Activated gamma-delta T cell treated with anti-CD3 and anti-CD28 coated beads, Interleukin-2, amount 50 U/mL, for 16 hours (primary cell): ENCODE measurements at places on chromosomes 2 and 18.

- DNase-seq = no peak
These were observed 31.9 kb downstream of the TMEM131 start for GRCh38 chr2:97963880-97964279.

GRCh38 chr2:43402002-43402401 is 175.6 kb upstream of the ZFP36L2 start:
- no peak for DNase-seq

DNA sequence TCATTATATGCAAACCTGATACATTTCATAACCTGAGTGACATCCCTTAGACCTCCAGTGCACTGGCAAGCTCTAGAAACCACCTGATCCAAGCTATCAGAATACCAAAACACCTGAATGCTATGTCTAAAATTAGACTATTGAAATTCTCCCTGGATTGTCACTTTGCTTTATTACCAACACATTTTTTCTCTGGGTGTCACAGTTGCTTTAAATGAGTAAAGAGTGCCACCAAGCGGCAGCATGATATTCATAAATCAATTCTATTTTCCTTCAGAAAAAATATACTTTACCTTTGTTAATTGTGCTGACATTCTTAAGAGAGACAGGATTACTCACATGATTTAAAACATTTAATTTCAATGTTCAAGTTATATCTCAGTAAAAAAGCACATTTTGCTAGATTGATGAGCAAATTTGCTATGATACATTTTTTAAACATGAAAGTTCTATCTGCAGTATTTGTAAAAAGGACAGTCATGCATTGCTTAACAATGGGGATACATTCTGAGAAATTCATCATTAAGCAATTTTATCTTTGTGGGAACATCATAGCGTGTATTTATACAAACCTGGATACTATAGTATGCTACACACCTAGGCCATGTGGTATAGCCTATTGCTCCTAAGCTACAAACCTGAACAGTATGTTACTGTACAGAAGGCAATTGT is 338.4 kb upstream of the SLC39A10 start:
- DNase-seq = peak; percentile 2

GRCh38 chr2:113132414-113133021 is 5.1 kb downstream of the IL1RN start:
- no peak for DNase-seq

- DNase-seq = no peak
These were observed 105.9 kb upstream of the ID2 start for GRCh38 chr2:8575834-8576423.

DNA sequence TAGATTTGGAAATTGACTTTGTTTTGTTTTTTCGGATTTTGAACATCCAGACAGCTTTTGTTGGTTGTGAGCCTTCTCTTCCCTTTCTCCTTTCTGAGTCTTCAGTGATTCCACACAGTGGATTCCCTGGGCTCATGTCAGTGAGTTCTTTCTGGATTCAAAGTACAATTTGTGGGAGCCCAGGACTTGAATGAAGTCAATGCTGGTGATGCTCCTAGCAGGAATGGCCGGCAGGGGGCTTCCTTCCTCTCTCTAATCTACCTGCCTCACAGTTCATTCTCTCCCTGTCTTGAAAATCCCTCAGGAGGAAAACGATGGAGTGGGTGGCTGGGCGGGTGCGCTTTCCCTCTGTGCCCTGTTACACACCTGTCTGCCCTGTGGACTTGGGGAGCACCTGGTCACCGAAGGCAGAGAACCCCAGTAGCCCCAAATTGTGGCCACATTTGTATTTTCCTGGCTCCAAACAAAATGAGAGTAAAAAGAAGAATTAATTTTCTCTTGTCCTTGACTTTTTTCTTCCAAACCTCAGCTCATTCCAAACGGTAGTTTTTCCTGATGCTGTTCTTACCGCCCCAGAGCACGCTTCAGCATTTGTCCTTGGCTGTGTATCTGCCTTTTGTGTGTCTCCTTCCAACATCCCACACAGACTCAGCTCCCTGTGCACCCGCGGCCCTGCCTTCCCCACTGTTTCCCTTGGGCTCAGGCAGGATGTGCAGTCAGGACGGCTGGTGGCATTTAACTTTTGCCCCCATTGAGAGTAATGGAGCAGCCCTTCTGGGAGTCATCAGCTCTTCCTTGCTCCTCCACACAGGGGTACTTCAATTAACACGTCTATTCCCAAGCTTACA is 86.6 kb downstream of the MARCO start:
- no peak for DNase-seq

- peak; percentile 52 for DNase-seq
These were observed 625 bp downstream of the ARPC2 start for GRCh38 chr2:218217360-218218267.

GRCh38 chr2:43542285-43542933 is 53.4 kb downstream of the THADA start:
- no peak for DNase-seq

DNA sequence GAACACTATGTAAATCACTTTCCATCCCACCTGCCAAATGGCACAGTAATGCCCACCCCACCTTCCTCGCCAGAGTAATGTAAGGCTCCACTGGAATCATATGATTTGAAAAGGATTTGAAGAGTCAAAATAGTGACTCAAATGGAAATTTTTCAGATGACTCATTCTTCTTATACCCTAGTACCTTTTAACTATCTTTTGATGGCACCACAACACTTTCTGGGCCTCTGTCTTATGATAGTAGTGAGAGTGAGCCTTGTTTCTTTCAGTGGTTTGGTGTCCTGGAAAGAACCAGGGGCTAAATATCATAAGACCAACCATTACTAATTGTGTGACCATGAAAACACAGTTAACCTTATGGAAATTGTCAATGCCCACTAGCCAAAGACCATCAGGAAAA is 235.4 kb upstream of the SLC14A2 start:
- DNase-seq = no peak

DNA sequence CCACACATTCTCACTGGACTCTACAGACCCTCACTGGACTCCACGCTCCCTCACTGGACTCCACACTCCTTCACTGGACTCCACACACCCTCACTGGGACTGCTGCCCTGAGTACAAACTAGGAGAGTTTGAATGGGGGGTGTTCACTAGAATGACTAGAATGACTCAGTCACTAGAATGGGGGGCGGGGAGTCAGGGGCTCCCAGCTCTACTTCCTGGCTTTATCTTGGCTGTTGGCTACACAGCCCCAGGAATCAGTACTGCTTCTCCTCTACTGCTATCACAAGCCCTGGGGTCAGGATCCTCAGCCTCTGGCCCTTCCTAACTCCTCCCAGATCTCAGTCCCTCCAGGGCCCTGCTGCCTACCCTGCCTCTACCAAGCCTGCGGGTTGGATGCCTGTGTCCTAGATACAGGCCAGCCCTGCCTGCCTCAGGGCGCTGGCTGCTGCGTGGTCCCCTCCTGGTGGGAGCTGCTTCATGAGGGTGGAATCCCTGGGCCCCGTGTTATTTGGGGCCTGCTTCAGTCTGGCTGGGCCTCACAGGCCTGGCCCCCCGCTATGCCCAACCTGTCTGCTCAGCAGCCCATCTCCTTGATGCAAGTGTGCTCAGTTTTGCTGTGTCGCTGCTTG is 7.8 kb downstream of the PTMA start:
- DNase-seq = no peak

- no peak for DNase-seq
These were observed 677.4 kb upstream of the RAB6C start for GRCh38 chr2:129302106-129302505.

GRCh38 chr2:18514526-18515461 is 45.7 kb downstream of the RDH14 start:
- no peak for DNase-seq

- no peak for DNase-seq
These were observed 29.4 kb upstream of the NOTO start for GRCh38 chr2:73172963-73173362.

- DNase-seq = no peak
These were observed 31.7 kb downstream of the CELF4 start for GRCh38 chr18:37533647-37534584.

GRCh38 chr2:128260239-128261138 is 58.2 kb downstream of the HS6ST1 start:
- DNase-seq = no peak

- no peak for DNase-seq
These were observed 31.8 kb downstream of the SMAD2 start for GRCh38 chr18:47898696-47899095.

- no peak for DNase-seq
These were observed 87.6 kb downstream of the ACKR3 start for GRCh38 chr2:236657215-236657614.

GRCh38 chr2:30417253-30417652 is 29.8 kb upstream of the LCLAT1 start:
- DNase-seq = no peak

GRCh38 chr2:37797081-37797480 is 125.6 kb upstream of the CDC42EP3 start:
- DNase-seq = no peak

GRCh38 chr2:69791045-69791444 is 38.4 kb upstream of the GMCL1 start:
- DNase-seq = no peak

GRCh38 chr2:57850415-57851130 is 196.0 kb upstream of the VRK2 start:
- no peak for DNase-seq

- no peak for DNase-seq
These were observed 79.1 kb downstream of the FAM168B start for GRCh38 chr2:131014141-131014540.

DNA sequence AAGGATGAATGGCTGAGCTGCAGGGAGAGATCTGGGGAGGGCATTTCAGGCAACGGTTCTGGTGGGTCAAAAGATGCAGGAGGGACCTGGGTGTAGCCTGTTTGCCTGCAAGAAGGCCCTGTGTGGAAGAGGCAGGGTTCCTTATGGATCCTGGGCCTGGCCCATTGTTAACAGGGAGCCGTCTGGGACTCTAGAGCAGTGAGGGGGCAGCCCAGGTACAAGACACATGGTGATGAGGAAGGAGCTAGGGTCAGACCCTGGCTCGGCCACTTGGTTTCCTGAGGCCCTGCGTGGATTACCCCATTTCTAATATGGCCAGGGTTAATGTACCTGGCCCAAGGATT is 124.9 kb downstream of the GLI2 start:
- no peak for DNase-seq

DNA sequence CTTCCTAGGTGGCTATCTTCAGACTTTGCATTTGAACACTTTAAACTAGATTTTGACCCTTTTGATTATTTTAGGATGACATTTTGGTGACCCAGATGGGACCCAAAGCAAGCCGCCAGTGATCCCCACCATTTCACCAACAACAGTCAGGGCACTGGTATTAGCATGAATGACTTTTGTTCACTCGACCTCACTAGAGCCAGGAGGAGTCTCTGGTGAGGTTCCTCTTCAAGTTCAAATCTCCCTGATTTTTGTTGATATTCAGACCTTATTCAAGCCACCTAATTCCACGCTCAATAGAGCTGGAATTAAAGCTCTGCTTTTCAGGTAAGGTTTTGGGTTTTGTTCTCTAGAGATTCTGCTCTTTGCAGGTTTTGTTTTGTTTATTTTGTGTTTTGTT is 202.3 kb downstream of the MREG start:
- DNase-seq = no peak

- no peak for DNase-seq
These were observed 134.4 kb downstream of the CCDC85A start for GRCh38 chr2:56318147-56318546.

DNA sequence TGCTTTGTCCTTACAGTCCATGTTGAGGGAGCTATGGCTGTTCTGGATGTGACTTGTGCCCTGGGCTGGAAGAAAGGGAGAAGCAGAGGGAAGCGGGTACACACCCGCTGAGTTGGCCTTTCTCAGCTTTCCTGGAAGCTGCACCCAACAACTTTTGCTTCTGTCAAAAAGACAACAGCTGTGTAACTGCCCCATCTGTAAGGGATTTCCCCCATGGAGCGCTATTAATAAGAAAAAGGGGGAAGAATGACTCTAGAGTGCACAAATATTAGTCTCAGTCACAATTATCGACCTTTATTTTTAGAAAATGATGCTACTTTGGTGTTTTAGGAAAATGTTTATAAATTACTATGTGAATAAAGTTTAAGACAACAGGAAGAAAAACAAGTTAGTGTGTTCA is 368.3 kb downstream of the RAD51AP2 start:
- DNase-seq = no peak

GRCh38 chr2:100845141-100845991 is 25.4 kb downstream of the NPAS2 start:
- no peak for DNase-seq

DNA sequence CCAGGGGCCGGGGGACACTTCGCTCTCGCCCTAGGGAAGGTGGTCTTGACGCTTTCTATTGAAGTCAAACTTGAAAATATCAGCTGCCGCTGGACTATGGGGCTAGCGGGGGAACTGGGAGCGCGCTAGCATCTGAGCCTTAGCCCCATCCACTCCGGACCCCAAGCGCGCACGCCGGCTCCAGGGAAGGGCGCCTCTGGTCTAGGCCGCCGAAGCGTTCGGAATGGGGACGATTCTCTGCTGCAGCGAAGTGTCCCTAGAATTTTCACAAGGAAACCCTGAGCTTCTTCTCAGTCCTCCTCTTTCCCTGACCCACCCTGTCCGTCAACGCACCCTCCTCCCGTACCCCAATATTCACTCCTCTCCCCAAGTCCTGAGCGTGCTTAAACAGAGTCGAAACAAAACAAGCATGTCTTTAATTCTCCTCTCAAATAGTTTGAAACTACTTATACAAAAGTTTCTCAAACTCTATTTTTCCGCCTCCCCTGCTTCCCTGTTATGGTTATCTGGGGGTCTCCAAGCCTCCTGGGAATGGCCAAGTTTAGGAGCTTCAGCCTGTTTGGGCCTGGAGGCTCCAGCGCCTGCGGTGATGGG is 5.0 kb downstream of the RAX start:
- no peak for DNase-seq

GRCh38 chr18:79422022-79422782 is 26.5 kb downstream of the NFATC1 start:
- no peak for DNase-seq

DNA sequence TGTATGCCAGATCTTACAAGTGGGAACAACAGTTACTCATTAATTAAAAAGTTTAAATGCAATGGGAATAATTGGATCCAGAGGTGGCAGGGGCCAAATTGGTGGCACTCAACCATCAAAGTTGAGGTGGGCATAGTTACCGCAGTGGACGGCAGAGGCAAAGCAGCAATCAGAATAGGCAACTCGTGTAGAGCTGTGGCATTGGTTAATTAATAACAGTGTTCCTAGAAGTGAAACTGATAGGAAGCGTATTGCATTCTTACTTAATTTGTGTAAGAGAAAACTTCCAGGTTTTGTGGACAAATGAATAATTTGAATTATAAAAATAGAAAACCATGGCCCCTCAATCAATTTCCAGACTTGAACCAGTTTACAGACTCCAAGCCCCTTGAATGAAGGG is 1068.2 kb upstream of the ACVR2A start:
- no peak for DNase-seq

- no peak for DNase-seq
These were observed 307.9 kb downstream of the CLIP4 start for GRCh38 chr2:29423061-29423666.

GRCh38 chr2:196074631-196075030 is 6.0 kb upstream of the DNAH7 start:
- no peak for DNase-seq

- no peak for DNase-seq
These were observed 161.2 kb upstream of the XIRP2 start for GRCh38 chr2:166727095-166727494.
